ENCODE measurements at places on chromosomes 2 and 18.

GRCh38 chr2:240395896-240396622 is 39.4 kb upstream of the GPC1 start:
- DNase-seq, result no peak

GRCh38 chr18:48181857-48182256 is 227.3 kb downstream of the ZBTB7C start:
- no peak for DNase-seq

DNA sequence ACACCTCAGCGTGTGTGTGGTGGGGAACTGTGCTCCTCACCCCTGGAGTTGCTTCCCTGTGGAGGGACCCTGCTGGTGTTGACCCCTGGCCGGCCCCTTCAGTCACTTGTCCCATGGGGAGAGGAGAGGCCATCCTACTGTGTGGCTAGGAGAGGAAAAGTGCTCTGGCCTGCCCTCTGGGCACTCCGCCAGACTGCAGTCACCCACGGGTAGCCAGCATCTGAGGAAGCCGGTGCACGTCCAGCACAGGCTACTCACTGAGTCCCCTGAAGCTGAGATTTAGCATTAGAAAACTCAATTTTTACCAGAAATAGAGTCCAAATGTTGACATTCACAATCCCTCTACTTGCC is 211.5 kb upstream of the RAB6C start:
- no peak for DNase-seq

- no peak for DNase-seq
Observed at GRCh38 chr2:85245891-85246290, 81.9 kb downstream of the TGOLN2 start.

- DNase-seq, result peak; percentile 95
Observed at GRCh38 chr18:34659579-34660517, 50.2 kb upstream of the DTNA start.

DNA sequence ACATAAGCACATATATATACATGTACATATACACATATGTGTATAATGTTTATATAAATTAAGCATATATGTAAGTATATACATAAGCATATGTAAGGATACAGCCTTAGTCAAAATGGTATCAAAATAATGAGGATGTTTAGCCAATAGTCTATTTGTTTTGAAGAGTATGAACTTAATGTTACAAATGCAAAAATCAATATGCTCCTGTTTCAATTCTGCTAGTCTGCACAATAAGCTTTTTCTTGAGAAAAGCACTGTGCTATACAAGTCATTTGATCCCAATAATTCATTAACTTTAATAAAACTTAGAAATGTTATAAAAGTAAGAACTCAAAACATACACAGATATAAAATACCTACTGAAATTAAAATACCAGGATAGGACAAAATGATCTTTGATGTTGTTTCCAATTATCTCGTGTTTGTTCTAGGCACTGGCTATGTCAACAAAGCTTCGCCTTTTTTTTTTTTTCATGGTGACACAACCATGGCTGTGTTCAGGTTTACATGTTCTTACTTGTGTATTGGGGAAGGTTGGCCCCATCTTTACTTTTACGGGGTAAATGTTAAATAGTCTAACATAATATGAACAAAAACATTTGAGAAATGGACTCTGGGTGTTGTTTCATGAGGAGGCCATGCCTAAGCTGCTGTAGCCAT is 271.1 kb upstream of the CDH19 start:
- no peak for DNase-seq

DNA sequence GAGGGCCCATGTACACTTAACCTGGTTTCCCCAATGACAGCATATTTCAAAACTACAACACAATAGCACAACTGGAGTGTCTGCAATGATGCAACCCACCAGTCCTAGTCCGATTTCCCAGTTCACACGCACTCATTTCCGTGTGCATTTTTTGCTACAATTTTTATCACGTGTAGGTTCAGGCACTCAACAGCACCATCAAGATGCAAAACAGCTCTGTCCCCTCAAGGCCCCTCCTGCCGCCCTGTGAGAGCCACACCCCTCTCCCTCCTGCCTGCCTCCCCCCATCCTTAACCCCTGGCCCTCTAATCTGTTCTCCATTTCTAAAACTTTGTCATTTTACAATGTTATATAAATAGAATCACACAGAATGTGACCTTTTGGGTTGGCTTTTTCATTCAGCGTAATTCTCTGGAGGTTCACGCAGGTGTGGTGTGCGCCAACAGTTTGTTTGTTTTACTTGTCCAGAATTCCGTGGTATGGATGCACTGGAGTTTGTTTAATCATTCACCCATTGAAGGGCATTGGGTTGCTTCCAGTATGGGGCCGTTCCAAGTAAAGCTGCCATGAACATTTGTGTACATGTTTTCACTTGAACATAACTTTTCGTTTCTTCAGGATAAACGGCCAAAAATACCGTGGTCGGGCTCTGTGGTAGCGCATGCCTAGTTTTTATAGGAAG is 8.4 kb downstream of the KCNIP3 start:
- no peak for DNase-seq

DNA sequence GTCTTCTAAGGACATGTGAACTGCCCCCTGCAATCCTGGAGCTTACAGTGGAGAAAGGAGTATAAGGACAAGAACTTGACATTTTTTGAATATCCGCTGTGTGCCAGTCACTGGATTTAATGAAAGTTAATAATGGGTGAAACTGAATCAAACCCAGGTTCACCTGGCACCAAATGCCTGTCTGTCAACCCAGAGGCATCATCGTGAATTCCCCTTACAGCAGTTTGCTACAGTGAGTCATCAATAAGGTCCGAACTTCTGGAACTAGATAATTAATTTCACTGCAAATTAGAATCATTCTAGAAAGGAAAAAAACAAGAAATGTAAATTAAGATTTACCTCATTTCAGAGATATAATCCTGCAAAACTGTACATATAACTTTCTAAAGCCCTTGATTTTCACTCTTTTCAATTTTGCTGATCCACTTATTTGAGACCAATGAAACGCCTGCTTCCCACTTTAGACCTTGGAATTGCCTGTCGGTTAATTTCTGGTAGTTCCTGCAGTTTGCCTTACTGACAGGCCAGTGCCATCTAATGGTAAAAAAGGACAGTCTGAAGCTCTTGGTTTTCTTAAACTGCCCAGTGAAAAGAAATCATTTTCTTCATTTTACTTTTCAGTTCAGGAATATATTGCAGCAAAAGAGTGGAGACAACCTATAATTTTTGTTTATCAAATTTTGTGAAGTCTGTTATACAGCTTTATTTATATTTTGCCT is 8.2 kb downstream of the DSG2 start:
- peak; percentile 22 for DNase-seq

- DNase-seq, result no peak
Observed at GRCh38 chr2:103819599-103819998, 1034.3 kb upstream of the POU3F3 start.

- DNase-seq, result no peak
Observed at GRCh38 chr18:13464432-13465123, 246.0 kb downstream of the LDLRAD4 start.

- no peak for DNase-seq
Observed at GRCh38 chr2:14297906-14298305, 334.6 kb upstream of the LRATD1 start.

DNA sequence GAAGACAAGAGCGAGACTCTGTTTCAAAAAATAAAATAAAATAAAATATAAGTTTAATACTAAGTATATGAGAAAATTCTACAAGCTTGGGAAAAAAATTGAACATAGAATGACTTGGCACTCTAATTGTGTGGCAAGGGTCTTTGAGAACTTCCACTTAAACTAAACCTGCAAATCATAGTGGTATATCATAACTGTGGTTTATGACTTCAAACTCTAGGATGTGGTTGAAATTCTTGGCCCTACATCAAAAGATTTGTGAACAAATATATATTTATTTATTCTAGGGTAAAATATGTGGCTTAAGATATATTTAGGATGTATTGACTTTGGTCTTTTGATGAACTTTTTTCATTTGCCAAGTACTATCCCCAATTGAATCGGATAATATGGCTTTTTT is 3.1 kb upstream of the FAM171B start:
- peak; percentile 48 for DNase-seq

- DNase-seq, result no peak
Observed at GRCh38 chr2:42261518-42262195, 92.5 kb downstream of the EML4 start.

DNA sequence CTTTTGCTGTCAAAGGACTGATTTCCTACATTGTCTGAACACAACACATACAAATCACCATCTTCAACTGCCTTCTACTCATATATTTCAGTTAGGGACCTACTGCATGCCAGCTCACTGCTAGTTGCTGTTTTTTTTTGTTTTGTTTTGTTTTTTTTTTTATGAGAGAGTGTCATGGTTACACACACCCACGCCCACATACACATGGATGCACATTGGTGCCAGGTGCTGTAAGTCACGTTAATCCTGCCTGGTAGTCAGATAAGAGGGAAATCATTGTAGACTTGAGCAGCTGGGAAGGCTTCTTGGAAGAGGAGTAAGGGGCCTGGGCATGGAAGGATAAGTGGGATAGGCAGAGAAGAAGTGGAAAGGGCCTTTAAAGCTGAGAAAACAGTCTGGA is 209.9 kb downstream of the TDRD15 start:
- DNase-seq, result no peak

GRCh38 chr2:240246173-240246820 is 105.8 kb upstream of the OTOS start:
- DNase-seq, result no peak

GRCh38 chr2:19051203-19051831 is 307.1 kb downstream of the OSR1 start:
- DNase-seq, result no peak

DNA sequence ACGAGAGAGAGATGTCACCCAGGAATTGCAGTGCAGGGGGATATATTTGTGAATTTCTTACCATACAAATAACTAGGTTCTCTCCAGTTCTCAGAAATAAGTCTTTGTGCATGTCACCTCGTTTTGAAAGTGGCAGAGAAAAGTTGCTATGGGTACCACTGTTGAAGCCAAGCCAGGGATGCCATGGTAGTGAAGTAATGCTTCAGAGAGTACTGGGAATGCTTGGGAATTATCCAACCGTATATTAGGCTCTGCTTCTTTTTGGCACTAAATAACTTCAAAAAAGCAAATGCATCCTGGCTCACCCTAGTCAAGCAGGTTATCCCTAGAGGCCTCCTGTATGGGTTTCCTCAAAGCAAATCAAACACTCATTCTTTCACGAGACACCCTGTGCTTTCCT is 50.7 kb upstream of the DDX18 start:
- DNase-seq, result no peak

- no peak for DNase-seq
Observed at GRCh38 chr2:136394136-136395060, 276.4 kb upstream of the CXCR4 start.

DNA sequence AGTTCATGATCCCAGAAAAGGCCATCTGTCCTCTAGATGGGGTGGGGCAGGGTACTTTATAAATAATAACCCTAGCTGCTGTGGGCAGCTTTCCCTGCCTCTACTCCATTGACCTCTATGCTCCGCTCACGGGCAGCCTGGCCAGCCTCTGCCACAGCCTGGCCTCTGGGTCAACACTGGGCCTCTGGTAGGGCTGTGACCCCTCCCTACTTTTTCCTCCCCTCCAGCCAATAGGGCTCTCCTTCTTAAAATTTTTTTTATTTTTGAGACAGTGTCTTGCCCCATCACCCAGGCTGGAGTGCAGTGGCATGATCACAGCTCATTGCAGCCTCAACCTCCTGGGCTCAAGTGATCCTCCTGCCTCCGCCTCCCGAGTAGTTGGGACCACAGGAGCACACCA is 4.1 kb upstream of the GAREM2 start:
- no peak for DNase-seq

DNA sequence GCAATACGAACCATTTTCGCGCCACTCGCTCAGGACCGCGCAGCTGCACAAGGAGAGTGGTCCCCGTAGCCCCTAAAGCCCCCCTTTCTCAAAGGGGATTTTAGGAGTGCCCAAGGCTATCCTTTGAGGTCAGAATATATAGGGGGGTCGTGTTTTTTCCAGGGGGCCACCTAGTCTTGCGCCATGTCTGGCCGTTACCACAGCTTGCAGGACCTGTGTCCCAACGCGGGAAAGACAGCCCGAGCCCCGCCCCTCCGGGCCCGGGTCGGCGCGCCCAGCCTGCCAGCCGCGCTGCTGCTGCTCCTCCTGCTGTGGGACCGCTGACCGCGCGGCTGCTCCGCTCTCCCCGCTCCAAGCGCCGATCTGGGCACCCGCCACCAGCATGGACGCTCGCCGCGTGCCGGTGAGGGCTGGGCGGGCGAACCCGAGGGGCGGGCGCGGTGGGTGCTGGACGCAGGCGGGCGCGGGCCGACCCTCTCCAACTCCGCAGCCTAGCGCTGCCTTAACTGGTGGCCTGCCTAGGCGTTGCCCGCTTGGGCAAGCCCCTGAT is at the start of gene CDCA7:
CDCA7 (plus strand) TSS at position 291 of the 550 bp plus-strand sequence; CDS start at position 383, 92 bp downstream.
- peak; percentile 63 for DNase-seq

GRCh38 chr2:65293376-65293775 is 65.7 kb downstream of the ACTR2 start:
- DNase-seq, result no peak

DNA sequence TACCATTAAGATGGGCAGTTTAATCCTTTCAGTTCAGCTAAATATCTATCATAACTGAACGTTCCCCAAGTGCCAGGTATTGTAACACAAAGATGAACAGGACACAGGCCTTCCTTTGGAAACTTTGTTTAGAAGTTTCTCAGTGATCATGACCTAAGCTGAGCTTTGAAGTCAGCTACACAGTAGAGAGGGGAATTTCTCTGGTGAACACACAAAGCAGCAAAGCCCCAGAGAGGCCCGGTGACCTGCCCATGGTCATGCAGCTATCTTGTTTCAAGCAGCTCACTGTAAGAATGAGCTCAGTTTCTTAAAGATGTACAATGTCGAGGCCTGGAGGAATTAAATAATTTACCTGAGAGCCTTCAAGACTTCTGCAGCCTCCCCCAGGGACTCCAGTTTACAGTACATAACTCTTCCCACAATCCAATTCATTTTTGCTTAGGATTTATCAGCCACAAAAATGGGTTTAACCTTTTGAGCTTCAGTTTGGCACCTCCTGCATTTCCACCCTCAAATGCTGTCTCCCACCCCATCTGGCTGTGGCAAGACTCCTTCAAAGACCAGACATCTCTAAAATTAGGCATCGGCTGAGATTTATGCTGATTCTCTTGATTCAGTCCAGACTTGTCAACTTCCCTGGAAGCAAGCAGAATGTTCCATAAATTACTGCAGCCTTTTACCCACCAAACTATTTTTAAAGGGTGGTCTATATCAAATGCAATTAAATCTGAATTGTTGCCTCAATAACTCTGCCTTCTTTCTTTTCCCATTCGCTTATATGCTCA is 325.6 kb downstream of the TXNL1 start:
- DNase-seq, result no peak
